Fibroblast of upper back skin (primary cell): ENCODE measurements at places on chromosomes 13 and 19.

DNA sequence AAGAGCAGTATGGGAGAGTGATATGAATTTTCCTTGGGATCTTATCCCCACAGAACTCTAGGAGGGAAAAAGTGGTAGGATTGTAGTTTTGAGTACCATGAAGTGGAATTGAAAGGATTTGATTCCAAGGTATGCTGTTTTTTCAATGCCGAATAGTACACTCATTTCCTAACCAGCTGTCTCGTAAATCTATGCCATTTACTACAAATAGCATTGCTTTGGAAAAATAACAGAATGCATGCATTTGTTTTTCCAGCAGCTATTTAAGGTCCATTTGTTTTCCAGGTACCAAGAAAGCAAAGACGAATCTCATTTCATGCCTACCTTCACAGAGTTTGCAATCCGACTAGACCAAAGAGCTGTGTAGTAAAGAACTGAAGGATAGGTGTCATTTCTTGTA is 10.5 kb downstream of the POLR1D start:
- no peak for DNase-seq

DNA sequence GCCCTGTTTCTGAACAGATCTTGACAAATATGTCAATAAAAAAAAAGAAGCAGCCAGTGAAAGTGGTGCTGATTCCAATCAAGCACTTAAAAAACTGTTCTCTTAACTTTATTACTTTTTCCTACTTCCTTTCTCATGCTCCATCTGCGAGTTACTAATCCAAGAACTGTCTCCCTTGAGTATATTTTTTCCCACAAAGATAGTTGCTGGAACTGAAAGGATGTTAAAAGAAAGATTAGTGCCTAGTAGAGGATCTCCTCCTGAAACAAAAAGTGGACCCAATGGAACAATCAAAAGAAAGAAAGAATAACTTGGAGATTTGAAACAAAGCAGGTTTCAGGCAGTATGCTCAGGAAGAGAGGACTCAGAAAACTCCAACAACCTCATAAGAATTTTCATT is 1034.8 kb downstream of the PCDH17 start:
- DNase-seq: no peak

- no peak for DNase-seq
Observed at GRCh38 chr19:7579182-7579581, 16.5 kb upstream of the CAMSAP3 start.

- DNase-seq: no peak
Observed at GRCh38 chr19:5149508-5149907, 180.6 kb downstream of the KDM4B start.

DNA sequence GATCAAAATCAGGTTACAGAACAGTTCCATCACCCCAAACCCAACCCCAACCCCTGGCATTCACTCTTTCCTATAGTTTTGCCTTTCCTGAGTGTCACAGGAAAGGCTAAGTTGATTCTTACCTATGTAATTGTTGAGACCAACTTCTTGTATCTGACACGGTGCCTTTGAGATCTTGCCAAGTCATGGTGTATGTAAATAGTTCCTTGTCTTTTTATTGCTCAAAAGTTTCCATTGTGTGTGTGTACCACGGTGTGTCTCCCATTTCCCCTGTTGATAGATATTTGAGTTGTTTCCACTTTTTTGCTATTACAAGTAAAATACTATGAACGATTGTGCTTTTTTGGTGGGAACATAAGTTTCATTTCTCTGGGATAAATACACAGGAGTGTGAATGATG is 3.3 kb upstream of the IGFL2 start:
- DNase-seq: no peak

DNA sequence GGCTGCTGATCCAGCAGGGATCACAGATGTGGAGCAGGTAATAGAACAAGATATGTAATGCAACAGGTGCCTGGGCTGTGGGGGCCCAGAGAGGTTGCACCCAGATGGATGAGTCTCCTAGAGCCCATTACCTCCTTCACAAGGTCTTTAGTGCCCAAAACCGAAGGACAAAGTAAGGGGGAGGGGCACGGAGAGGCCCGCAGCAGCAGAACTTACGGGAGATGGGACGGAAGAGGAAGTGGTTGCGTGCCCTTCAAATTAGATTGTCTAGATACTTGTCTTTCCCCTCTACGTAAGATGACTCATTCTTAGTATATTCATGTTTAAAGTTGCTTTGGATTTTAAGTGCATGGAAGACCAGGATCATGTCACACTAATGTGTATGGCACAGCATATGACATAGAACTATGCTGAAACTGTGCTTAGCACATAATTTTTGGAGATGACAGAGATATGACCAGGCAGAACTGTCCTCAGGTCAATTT is 5.7 kb upstream of the MRPS31 start:
- peak; percentile 32 for DNase-seq

GRCh38 chr19:49098795-49099194 is 13.5 kb downstream of the SNRNP70 start:
- DNase-seq: no peak

DNA sequence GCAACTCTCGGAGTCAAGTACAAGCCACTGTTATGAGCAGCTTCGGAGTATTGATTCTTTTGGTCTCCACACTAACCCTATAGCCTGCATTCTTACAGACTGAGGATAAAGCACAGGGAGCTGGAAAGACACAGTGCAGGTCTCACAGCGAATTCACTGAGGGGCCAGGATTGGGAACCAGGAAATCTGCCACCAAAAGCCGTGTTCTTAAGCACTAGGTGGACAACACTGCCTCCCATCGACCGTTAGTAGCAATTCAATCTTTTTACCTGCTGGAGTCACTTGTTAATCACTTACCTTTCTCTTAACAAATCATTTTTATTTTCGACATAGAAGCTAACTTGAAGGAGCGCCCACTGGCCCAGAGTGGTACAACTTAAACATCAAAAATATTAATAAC is 6.3 kb downstream of the PMIS2 start:
- DNase-seq: peak; percentile 11

DNA sequence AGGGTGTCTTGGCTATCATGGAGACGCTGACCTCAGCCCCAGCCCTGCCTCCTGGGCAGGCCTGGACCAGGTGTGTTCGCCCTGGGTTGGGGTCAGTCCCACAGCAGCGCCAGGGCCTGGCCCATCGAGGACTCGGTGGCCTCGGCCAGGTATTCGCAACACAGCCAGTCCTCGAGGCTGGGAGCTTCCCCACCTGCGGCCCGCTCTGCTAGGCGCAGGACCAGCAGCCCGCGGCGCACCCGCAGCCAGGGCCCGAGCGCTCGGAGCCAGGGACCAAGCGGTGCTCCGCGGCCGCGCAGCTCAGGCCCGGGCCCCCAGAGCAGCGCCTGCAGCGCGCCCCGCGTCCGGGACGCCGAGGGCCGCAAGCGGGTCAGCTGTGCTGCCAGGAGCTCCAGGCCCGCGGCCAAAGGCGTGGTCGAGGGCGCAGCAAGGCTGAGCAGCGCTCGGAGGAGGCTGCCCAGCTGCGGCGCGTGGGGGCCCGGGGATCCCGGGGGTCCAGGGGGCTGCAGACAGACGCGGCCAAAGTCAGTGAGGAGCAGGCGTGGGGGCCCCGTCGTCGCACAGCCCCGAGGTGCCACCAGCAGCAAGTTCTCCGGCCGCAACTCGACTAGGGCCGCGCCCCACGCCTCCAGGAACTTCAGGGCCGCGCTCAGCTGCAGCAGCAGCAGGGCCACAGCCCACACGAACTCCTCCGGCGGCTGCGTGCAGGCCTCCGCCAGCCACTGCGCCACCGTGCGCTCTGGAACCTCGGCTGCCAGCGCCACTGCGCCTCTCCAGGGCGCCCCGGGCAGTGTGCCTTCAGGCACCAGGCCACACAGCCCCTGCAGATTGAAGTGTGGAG is 6.2 kb downstream of the PEAK3 start:
- no peak for DNase-seq

GRCh38 chr13:93364166-93364565 is 137.6 kb downstream of the GPC6 start:
- peak; percentile 59 for DNase-seq

DNA sequence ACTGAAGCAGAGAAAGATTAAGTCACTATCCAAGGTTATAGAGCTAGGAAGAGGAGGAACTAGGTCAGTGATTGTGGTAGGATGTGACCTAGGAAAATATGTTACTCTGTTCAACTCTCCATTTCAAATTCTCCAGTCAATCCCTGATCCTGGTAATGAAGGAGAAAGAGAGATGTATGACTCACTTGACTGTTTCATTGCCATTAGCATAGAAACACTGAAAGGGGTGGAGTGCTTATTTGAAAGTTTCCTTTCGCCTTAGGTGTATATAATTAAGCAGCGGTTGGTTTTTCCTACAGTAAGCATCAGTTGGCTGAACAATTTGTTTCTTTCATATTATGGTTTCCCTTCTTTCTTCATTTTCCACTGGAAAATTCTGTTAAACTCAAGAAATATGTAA is 198.1 kb upstream of the CSNK1A1L start:
- peak; percentile 23 for DNase-seq

DNA sequence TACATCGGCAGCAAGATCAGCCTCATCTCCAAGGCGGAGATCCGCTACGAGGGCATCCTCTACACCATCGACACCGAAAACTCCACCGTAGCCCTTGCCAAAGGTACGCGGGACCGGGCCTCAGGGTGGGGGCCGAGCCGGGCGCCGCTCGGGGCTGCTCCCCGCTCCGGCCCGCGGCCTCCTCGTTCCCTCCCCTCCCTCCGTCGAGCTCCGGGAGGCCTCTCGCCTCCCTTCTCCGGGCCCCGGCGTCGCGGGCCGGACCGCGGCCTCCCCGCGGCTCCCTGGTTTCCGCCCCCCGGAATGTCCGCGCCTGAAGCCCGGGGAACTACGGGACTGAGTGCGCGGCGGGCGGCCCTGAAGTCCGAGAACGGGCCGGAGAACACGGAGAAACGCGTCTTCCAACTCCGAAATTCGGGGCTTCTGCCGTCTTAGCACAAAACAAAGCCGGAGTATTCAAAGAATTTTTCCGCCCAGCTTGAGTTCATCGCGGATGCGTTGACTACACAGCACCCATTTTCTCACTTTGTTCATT is 423 bp downstream of the LSM14A start:
- no peak for DNase-seq

DNA sequence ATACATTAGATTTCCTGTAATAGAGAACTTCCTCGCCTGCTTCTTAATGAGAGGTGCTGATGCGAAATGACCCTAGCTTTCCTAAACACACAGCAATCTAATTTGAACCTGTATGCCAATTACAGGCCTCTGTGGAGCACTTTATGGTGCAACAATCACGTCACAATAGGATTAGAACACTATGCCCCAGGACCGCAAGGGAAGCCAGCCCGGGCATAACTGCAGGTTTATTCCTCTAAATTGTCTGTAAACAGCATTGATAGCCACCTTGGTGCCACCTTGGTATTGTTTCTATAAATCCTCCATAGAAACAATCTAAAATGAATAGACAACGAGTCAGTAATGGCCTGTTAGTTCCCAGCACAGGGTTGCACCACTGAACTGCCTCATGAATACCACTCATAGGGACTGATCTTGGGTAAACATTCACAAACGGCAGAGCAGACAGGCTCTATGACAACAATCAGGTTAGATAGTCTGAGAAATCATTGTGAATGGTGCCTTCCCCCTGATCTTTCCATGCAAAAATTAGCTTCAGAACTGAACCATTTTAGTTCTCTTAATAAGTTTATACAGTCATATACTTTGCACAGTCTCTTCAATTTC is 182.5 kb upstream of the OBI1 start:
- no peak for DNase-seq

GRCh38 chr19:57813919-57814504 is 701 bp downstream of the ZNF552 start:
- no peak for DNase-seq

GRCh38 chr13:80989747-80990146 is 648.8 kb upstream of the SPRY2 start:
- DNase-seq: no peak

- DNase-seq: peak; percentile 53
Observed at GRCh38 chr19:49672131-49672919, 4.7 kb upstream of the PRMT1 start.

- no peak for DNase-seq
Observed at GRCh38 chr19:6779206-6779605, 6.7 kb downstream of the VAV1 start.

DNA sequence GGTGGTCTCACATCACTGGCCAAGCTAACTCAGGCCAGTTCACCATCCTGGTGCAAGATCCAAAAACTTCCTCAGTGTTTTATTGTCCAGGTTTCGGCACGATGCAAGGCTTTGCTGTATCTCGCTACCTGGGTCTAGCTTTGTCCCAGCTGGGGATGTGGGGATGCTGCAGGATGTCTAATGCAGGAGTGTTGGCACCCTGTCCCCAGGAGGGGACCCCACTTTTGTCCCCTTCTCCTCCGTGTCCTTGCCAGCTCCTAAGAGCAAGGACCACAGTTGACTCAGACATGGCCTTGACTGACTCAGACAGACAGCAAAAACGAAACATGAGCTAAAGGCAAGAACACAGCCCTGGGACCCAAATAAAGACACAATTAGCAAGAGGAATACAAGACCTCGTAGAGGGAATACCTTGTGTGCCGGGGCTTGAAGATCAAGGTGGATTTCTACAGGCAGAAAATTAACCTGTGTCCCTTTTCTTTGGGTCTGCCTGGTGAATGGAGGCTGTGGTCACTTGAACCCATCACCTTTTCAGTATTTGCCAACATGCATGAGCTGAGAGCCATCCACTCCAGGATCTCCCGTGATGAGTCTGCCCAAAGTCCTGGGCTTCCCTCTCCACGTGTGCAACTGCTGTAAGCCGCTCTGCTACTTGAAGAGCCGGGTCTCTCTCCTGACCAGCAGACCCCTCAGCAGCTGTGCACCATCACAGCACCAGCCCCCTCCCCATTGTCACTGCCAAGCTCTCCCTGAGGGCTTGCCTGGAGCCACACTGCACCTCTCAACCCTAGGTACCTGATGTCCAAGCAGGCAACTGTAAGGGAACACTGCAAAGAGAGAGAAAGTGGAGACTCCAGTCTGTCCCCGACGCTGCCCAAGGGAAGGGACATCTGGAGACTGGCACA is 149.5 kb upstream of the ZNF507 start:
- no peak for DNase-seq

GRCh38 chr13:49954674-49955455 is 18.7 kb upstream of the SPRYD7 start:
- DNase-seq: no peak

DNA sequence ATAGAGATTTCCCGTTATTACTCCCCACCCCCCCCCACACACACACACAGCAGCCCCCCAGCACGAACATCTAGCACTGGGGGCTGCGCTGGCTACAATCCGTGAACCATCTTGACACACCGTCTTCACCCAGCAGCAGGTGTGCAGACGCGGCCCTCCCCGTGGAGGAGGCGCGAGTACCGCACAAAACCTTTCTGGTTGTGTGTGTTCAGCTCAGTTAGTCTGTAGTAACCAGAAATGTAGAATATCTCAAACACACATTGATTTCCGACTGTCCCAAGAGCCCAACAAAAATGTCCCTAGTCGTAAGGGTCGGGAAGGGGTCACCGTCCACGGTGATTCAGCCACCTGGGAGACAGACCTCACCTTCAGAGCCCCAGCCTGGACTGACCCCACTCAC is 122.7 kb downstream of the RAB20 start:
- no peak for DNase-seq

DNA sequence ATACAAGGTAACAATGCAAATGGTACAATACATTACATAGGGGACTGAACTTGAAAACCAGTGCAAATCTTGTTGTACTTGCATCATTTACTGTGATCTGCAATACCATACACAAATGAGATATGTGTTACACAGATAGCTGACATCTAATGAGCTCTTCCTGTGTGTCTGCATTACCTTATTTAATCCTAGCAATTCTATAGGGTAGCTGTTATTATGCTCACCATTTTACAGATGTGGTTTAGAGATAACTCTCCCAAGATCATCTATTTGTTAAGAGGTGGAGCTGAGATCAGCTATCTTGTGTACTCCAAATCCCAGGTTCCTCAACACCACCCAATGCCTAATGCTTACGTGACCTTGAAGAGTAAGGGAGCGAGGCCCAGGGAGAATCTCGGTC is 21.4 kb upstream of the SERP2 start:
- no peak for DNase-seq

- no peak for DNase-seq
Observed at GRCh38 chr13:24675806-24676570, 4.2 kb upstream of the ATP12A start.
